ENCODE measurements at places on chromosomes 5 and 9. TPM values are rescaled to one million over a fixed set of nuclear protein-coding genes. Genes with fewer than 3 reads are reported as not detected.

The TMC1 gene
- total RNA-seq: 2.9 TPM

The WDR31 gene
- total RNA-seq: 1.1 TPM

The NAIP gene
- 84.5 TPM for total RNA-seq

- DNase-seq: no peak
Measured at GRCh38 chr5:58326022-58326421, 133.9 kb downstream of the PLK2 start.

- DNase-seq: no peak
Measured at GRCh38 chr5:163079618-163080017, 357.8 kb upstream of the CCNG1 start.

DNA sequence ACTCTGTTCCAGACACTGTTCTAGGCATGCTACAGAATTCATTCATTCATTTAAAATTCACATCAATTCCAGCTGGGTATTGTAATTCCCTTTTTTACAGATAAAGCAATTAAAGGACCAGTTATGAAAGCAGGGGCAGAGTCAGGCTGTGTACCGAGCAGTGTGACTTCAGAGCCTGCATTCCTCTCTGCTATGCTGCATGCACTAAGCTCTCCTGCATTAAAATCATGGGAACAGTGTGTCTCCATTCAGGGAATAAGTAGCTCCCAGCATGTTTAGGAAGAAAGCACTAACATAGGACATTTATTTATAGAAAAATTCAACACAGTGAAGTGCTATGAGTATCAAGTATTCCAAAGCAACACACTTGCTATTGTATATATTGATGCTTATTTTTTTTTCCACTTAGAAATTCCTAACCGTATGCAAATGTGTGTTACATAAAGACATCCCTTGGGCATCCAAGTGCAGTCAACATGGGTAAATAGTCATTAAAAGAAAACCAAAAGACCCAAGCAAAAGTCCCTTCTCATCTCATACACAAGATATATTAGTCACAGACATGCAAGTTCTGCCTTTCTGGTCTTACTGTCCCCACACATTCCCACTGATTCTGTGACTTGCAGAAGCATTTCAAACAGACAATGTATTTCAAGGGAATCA lies 173.7 kb downstream of the GABRB2 start:
- DNase-seq: no peak

DNA sequence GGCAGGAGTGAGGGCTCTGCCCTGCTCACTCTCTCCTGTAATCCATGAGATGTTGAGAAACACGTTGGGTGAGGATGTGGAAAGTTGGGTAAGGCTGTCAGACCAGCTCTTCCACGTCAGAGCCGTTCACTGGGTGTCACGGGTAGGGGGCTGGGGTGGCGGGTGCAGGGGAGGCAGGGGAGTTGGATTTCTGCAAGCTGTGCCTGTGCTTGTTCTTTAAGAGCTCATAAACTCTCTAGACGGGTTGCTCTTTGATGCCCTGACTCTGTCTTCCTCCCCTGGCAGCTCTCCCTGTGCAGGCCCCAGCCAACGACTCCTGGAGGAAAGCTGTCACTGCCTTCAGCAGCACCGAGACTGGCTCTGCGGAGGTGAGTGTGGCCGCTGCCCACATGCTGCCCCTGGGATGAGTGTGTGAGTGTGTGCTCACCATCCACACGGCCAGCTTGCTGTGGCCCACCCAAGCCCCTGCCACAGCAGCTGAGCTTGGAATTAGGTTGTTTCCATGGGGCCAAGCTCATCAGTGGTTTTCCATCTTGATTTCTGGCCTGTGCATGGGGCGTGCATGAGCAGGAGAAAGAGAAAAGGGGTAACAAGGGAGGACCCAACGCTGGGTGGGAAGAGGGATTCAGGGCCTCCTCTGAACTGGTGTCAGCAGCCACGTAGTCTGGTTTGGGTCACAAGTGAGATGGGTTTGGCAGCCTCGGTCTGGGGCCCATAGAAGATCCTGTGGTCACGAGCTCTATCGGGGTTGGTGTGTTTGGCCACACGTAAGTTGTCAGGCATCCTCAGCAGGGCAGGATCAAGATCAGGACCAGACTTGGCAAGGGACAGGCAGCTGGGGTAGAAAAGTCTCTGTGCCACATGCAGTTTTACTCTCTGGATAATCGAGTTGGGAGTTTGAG lies 21.0 kb upstream of the POMT1 start:
- no peak for DNase-seq
